ENCODE measurements at places on chromosomes 1 and 21.

- DNase-seq = no peak
Observed at GRCh38 chr1:87176087-87176486, 152.6 kb upstream of the LMO4 start.

DNA sequence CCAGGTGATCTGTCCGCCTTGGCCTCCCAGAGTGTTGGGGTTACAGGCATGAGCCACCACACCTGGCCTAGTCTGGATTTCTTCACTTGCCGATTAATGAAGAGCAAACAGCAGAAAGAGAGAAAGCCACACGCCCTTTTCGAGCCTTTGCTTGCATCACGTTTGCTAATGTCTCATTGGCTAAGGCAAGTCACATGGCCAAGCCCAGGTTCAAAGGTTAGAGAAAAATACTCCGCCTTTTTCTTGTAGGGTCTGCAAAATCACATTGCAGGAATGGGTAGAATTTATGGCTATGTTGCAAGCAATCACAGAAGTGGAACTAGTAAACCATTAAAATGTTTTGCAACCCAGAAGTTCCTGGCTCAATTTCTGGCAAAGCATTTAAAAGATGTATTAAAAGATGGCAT lies 26.8 kb upstream of the BACH1 start:
- DNase-seq = no peak

GRCh38 chr21:36908260-36908908 lies 58.1 kb downstream of the HLCS start:
- no peak for DNase-seq

DNA sequence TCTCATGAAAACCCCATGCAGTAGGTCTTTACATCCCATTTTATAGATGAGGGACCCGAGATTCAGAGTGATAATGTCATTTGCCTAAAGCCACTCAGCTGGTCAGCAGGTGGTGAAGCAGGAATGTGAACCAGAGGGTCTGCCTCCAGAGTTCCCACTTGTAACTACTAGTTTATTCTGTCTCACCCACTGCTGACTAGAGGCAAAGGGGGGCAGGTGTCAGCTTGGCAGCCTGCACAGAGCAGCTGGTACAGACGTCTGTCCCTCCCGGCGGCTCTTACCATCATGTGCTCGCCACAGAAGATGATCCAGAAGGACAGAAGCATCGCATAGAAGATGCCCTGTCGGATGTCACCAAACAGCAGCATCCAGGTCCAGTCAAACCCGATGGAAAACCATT lies 82.4 kb downstream of the WLS start:
- DNase-seq = no peak

GRCh38 chr21:45067462-45068285 lies 6.7 kb upstream of the ADARB1 start:
- peak; percentile 36 for DNase-seq

DNA sequence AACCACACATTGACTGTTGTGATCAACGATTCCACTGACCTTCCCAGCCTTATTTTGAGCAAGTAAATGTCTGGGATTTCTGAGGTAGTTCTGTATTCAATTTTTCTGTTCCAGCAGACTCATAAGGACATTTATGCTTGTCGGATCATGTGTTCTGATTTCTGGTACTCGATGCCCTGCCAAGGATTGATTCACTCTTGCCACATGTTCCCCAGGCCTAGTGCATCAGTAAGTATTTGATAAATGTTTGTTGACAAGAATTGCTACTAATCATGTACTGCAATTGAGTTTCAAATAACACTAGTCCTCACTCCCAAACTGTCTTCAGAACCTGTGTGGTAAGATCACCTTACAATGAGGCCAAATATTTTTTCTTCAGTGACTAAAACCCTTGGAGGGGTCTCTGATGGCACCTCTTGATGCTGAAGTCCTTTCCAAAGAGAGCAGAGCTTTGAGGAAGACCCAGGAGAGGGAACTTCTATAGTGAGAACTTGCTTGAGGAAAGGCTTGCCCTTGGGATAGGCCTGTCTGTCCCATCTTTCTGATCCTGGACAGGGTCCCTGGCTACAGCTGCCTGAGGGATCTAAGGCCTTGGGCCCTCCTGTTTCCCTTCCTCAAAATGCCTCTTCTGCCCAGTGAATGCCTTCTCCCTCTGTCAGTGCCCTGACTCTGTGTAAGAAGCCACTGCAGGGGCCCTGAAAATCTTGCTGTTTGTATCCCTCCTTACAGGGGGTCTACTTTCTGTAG lies 115.8 kb upstream of the FAM78B start:
- DNase-seq = no peak

- no peak for DNase-seq
Observed at GRCh38 chr1:80251591-80251990, 1245.1 kb upstream of the ADGRL4 start.

DNA sequence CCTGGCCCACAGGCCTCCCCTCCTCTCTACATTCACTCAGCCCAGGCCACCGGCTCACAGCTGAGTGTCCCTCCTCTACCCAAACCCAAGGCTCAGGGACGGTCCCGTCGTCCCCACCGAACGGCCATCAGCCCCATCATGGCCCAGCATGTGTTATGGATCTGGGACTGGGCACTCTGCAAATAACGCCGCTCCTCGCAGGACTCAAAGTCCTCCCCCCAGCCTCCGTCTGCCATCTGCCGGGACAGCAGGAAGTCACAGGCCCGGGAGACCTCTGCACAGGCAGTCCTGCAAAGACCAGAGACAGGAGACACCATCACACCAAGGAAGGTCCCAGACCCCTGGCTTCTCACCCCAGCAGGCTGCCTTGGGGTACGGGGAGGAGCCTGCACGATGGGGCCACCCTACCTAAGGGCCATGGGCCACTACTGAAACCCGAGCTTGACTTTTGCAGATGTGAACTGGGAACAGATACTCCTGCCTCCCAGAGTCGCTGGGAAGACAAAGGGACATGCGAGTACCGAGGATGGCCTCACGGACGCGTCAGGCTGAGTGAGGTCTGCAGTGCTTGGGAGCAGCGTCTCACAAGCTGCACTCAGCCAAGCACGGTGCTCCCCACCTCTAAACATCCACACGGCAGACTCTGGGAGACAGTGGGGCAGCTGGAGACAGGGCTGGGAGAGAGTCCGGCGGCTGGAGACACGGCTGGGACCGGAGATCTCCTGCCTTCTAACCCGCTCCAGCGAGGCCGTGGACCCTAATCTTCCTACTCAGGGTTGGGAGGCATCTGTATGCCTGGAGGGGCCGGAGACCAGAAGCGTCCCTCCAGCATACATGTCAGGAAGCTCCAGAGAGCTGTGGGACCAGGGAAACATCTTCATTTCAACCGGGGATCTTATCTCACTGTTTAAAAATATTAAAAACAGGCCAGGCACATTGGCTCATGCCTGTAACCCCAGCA lies 10.4 kb upstream of the SPATC1L start:
- DNase-seq = no peak

DNA sequence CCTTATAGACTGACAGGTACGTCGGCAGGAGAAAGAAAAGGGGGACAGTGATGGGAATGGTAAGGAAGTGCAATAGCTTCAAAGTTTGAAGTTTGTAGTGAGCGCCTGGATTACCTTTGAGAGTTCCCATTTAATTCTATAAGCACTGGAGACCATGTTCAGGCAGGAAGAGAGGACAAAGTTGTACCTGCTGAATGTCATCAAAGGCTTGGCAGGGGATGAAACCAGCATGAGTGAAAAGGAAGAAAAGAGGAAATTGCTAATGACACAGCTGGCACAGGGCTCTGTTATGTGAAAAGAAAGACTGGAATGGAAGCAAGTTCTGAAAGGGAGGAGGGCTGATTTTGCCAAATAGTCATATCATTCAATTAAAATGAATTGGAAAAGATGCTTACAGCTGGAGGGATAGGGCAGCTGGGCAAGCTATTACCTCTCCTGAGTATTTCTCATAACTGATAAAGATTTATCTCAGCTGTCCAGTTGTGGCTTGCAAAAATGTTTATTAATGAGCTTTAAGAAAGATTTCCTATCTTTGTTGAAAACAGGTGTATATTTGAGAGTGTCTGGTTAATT lies 109.2 kb downstream of the HMCN1 start:
- no peak for DNase-seq

GRCh38 chr1:170765279-170765678 lies 101.3 kb downstream of the PRRX1 start:
- DNase-seq = no peak

- no peak for DNase-seq
Observed at GRCh38 chr1:115530407-115530806, 111.4 kb upstream of the VANGL1 start.

Data from DMS79 treated with DMSO at 0.1 percent for 48 hours (cell line).